ENCODE measurements at places on chromosomes 5 and 9.

DNA sequence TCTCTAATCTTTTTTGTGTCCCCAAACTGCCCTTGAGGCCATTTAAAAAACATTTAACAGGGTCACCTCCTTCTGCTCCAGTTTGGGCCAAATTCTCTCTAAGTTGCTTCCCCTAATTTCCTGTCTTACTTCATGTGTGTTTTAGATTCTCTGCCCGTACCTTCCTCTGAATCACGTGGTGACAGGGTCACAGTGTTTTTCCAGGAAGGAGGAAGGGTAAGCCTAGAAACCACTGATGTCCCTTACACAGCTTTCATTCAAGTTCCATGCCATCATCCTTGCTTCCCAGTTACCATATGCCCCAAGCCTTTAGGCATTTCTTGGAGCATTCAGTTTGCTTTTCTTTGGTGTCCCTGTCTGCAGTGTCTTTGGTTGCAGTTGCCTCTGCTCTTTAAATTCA is 42.4 kb upstream of the MACIR start:
- no peak for DNase-seq

DNA sequence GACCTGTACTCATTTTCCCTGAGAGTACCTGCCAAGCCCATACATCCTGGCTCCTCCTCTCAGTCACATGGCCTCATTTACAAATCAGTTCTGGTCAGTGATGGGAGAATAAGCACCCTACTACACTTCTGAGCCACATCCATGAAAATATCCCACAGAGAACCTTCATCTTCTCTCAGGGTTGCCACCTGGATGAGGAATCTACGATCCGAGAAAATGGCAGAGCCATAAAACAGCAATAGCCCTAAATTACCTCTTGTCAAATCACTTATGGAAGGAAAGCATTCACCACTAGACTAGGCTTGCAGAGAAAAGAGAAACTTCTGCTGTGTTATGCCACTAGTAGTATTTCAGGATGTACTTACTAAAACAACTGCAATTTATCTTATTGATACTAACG is 324.8 kb downstream of the BNC2 start:
- DNase-seq, result no peak

DNA sequence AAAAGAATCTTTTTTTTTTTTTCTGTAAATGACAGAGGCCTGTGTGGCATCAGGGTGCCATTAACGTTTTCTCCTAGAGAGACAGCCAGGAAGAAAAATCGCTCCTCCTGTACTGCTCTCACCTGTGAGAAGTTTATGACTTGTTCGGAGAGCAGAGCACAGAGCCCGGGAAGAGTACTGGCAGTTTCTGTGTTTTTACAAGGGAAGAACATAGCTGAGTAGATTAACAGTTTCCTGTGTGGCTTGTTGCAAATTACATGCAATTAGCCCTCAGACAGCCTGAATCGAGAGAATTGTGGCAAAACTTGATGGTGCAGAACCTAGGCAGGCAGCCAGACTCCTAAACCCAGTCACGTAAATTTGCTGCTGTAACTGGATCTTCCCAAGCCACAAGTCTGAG is 32.1 kb downstream of the PRKACG start:
- no peak for DNase-seq

DNA sequence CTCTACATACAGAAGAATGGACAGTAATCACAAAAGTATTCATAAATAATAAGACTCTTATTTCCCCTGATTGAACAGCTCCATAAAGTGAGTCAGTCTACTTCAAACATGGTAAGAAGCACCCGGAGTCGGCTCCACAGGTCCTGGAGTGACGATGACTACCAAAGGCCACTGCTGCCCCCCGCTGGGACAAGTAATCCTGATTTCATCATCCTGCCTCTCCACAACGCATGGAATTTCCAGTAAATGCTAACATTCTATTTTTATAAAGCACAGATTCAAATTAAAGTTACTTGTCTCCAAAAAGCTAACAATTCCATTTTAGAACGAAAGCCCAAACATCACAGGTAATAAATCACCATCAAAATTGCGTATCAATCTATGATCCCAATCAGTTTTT is 16.2 kb downstream of the ATPSCKMT start:
- DNase-seq, result no peak

DNA sequence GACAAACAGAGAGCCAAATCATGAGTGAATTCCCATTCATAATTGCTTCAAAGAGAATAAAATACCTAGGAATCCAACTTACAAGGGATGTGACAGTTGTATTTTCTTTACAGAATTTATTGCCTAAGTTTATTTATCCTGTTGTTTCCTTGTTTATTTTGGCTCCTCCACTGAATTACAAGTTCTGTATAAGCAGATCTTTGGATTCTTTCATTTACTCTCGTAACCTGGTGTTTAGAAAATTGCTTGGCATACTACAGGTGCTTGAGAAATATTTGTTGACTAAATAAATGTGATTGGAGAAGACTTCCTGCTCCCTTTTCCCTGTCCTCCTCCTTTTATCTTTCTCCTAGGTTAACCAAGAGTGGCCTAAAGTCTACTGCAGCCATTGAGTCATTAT is 455.6 kb downstream of the TMEM38B start:
- no peak for DNase-seq

DNA sequence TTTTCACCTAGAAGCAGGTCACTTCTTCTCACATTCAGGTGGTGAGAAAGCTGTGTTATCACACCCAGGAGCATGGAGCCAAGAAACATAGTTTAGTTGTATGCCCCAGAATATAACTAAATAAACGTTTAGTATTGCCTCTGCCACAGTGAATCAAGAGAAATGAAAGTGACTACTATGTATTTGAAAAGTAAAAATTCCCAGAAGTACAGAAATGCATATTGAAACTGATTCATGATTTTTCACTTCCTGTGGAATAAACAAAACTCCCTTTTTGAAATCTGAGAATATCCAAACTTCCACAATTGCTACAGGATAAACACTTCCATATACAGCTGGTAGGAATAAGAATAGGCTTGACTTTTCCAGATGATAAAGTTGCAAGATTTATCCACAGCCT is 15.3 kb upstream of the NINJ1 start:
- DNase-seq, result no peak

- DNase-seq, result no peak
Observed at GRCh38 chr9:77883846-77884771, 147.5 kb downstream of the GNAQ start.

- no peak for DNase-seq
Observed at GRCh38 chr9:92974161-92974661, 26.9 kb downstream of the FGD3 start.

- no peak for DNase-seq
Observed at GRCh38 chr5:164941132-164941531, 1435.7 kb downstream of the MAT2B start.

GRCh38 chr5:124154714-124155113 is 591.7 kb downstream of the ZNF608 start:
- DNase-seq, result no peak

DNA sequence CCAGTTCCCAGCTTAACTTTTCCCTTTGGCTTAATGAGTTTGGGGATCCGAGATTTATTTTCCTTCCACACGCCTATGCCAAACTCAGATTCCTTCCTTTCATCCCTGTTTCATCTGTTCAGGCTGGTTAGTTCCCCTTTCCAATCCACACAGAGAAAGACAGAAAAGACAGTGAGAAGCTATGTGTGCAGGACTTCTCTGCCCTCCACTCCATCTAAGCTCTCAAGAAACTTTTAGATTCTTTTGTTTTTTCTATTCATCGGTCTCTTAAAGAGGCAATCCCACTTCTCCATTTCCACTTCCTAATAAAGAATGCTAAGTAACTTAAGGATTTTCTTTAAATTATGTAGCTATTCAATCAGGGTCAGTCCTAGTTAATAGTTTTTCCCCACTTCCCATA is 11.2 kb downstream of the ITGA1 start:
- no peak for DNase-seq

DNA sequence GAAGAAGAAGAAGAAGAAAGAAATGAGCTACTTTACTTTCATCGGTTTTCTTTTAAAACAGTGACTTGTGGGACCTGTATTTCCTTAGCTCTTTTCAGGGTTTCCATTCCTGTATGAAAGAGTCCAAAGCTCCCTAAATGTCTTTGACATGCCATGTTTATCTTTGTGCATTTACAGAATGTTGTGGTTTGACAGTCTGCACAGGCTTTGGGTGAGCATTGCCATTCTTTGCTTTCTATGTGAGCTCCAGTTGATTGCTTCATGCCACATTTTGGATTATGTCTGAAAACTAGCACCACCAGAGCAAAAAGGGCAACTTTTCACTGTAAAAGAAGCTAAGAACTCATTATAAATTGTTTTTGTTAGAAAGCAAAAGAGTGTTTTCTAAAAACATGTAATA is 733.4 kb downstream of the TLE4 start:
- DNase-seq, result no peak

GRCh38 chr9:108468364-108468763 is 387.4 kb downstream of the ACTL7B start:
- DNase-seq, result no peak
